ENCODE measurements at places on chromosomes 7 and 10.

- DNase-seq = no peak
Measured at GRCh38 chr10:22491931-22492615, 146.8 kb downstream of the SPAG6 start.

GRCh38 chr10:63711361-63711760 is 190.2 kb downstream of the REEP3 start:
- DNase-seq = no peak

DNA sequence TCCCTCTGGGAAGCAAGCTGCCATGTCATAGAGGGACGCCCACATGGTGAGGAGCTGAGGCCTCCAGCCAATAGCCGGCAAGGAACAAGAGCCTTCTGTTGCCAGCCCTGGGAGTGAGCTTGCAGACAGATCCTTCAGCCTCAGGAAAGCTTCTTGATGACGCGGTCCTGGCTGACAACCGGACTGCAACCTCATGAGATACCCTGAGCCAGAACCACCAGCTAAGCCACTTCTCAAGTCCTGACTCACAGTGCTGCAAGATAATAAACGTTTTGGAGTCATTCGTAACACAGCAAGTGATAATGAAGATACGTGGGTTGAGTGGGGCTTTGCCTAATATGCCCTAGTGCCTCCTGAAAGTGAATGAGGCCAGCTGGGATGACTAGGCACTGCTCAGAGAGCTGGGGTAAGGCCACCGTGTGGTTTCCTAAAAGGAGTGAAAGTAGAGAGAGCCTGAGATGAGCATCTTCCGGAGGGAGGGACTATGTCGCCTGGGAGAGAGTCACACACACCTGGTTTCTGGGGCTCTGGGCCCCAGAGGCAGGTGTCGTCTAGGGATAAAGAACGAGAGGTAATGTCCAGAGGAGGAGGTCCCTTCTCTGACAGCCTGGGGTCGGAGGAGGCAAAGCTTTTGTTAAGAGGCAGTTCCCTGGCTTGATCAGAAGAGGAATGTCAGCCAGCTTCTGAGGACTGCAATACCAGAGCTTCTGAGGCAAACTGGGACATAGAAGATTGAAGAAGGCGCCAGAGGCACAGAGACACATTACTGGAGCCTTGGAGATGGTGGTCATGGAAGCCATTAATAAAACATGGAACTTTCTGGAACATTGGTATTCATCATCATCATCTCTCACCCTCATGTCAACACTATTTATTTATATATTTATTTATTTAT is 53.6 kb downstream of the PYROXD2 start:
- DNase-seq = no peak

DNA sequence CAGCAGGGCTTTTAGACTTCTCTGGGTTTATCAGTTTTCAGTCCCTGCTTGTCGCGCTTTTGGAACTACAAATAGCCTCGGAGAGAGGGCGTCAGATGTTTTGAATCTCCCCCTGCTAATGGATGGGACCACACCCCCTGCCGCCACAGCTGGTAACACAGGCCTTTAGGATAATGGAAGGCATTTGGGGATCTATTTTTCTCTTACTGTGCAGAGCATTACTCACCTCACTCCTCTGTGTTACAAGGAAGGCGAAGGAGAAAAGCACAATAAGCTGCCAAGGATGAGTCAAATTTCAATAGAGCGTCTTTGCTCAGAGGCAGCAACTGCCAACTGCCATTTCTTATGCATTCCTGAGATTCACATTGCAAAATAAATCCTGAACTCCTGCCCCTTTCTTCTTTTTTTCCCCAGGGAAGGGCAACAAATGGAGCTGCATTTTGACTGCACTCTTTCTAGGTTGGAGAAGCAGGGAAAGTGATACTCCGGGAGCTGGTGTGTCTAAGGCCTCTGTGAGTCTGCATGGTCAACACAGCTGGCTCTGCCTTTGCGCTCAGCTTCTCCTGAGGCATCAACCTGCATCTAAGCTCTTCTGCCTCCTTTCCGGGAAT is 31.5 kb upstream of the SMNDC1 start:
- no peak for DNase-seq

DNA sequence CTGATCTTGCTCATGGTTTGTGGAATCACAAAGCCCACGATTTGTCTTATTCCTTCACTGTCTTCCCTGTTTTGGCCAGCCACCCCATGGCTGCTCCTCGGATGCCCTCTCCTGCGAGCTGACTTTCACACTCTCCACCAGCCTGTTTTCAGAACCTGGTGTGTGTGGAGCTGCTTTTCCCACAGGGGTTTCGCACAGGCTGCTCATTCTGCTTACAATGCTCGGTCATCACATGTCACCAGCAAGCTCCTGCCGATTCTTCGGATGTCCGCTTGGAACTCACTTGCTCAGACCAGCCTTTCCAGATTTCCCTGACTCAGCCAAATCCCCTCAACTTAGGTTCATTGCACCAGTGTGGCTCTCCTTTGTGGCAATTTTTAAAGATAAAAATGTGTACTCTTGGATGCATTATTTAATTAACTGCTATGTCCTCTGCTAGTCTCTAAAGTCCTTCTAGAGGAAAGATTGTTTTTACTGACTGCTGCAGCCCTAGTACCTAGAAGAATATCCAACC is 1018.6 kb upstream of the LRRTM3 start:
- no peak for DNase-seq

DNA sequence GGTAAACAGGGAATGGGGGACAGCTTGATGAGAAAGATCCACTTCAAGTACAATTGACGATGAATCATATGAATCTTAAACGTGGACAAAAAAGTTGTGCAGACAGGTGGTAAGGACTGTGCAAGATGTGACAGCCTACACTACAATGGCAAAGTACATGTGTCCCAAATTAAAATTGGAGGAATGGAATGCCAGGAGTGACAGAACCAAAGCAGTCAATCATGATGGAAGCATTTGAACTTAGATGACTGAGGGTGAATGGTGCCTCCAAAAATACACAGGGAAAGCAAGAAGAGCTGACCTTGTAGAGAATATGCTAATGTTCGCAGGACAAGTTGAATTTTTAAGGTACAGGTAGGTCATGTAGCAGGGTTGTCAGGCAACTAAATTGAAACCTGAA is 150.3 kb upstream of the WNT16 start:
- no peak for DNase-seq

DNA sequence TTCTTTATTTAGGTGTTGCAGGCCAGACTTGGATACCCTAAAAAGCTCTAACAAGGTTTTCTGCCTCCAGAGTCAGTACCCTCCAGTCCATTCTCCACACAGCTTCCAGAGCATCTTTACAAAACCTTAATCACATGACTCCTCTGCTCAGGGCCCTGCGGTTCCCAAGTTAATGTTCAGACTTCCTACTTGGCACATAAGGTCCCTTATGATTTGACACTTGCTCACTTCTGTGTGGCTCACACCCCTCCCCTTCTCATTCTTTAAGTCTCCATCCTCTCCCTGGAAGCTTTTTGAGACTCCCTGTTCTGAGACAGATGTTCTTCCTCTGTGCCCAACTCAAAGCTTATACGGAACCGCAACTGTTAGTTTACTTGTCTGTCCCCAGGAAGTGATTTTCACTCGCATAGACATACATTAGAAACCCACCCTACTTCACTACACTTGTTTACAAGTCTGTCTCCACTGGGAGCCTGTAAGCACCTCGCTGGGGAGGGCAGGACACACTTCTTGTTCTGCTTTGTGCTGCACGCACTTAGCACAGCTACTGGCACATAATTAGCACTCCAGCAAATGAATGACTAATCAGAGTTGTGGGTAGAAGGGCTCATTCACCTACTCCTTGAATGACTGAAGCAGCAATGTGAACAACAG is 154.3 kb upstream of the LAMB4 start:
- no peak for DNase-seq

- no peak for DNase-seq
Measured at GRCh38 chr10:129875993-129876726, 87.9 kb downstream of the EBF3 start.

DNA sequence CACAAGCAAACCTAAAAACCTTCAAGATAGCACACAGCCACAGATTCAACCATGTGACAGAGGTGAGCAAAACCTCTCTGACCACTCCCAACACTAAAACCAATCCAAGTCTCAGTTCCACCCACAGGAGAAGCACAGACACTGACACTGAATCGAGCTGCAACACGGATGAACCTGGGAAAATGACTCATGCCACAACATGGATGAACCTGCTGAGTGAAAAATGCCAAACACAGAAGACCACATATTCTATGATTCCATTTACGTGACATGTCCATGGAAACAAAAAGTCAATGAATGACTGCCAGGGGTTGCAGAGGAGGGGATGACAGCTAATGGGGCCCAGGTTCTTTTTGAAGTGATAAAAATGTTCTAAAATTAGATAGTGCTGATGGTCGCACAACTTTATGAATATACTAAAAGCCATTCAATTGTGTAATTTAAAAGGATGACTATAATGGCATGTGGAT is 22.0 kb downstream of the CYTH3 start:
- no peak for DNase-seq

GRCh38 chr10:102463983-102464382 is 12.6 kb upstream of the C10orf95 start:
- DNase-seq = no peak

Data from SK-N-MC (cell line).